ENCODE measurements at places on chromosomes 6 and 20.

GRCh38 chr20:61652146-61652545 is 400.1 kb downstream of the CDH4 start:
- DNase-seq = no peak

DNA sequence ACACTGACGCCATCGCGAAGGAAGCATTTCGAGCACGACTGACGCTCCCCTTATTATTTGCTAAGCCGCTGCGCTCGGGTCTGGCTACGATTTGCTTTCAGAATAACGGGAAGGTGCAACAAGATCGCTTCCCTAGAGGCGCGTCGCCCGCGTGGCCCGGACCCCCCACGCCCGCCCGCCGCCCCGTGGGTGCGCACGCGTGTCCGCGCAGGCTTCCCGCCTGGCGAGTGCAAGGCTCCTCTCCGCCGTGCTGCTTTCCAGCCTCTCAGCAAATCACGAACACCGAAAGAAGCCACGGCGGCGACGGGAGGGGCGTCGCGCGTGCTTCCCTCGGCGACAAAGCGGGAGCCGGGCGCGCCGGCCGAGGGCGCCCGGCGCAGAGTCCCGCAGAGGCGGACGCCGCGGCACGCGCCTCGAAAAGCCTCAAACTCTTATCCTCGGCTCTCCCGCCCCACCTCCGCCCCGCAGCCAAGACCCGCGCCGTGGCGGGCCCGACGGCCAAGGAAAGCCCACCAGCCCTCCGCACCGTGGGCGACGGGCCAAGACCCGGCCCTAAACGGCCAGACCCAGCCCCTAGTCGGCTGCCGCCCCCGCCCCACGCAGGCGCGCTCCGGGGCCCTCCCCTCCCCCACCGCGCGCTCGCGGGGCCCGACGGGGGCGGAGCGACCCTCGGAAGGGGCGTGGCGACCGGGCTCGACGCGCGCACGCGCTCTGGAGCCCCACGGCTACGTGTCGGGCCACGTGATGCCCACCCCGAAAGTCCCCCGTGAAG is 987 bp upstream of the QKI start:
- peak; percentile 94 for DNase-seq

- no peak for DNase-seq
Measured at GRCh38 chr6:81633391-81633790, 119.1 kb downstream of the TENT5A start.

GRCh38 chr6:110990840-110991576 is 9.2 kb downstream of the RPF2 start:
- DNase-seq = no peak

DNA sequence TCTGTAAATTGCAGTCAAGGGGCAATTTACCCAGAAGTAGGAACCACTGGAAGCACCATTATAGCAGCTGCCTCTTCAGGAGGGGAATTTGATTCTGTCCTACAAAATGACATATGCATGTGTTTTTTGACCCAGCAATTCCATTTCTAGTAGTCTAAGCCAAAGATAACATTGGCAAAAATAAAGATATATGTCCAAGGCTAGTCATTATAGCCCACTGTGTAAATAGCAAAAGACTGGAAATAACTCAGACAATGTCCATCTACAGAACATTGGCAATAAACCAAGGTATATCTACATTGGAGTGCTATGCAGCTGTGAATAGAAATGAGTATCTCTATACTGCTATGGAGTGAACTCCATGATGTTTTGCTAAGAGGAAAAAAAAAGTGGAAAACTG is 12.5 kb upstream of the PANK2 start:
- no peak for DNase-seq

DNA sequence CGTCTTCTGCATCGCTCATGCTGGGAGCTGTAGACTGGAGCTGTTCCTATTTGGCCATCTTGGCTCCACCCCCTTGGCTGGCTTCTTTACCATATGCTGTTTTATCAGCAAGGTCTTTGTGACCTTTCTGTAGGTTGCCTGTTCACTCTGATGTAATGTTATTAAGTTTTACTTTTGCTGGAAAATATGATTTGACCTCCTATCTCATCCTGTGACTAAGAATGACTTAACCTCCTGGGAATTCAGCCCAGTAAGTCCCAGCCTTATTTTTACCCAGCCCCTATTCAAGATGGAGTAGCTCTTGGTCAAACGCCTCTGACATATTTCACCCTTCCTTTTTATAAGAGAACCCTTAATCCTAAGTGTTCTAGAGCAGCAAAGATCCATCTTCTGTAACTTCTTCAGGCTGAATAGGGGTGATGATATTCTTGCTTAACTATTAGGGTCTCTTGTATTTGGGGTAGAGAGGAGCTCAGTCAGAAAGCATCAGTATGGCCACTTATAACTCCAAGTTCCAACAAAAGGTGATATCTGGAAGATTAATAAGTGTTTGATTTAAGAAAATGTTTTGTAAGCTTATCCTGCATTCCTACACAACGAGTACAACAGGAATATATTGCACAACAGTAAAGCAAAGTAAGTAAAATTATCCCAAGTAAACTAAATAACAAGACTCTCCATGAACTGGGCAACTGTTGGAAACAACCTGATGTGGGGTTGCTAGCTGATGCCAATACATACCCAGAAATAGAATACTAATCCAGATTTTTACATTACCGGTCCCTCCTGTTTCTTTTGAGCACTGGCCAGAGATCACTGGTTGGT is 23.1 kb upstream of the HMGN3 start:
- no peak for DNase-seq

- no peak for DNase-seq
Measured at GRCh38 chr6:39979461-39980328, 45.4 kb upstream of the MOCS1 start.

GRCh38 chr6:118776607-118777549 is 117.1 kb upstream of the ASF1A start:
- DNase-seq = peak; percentile 55

DNA sequence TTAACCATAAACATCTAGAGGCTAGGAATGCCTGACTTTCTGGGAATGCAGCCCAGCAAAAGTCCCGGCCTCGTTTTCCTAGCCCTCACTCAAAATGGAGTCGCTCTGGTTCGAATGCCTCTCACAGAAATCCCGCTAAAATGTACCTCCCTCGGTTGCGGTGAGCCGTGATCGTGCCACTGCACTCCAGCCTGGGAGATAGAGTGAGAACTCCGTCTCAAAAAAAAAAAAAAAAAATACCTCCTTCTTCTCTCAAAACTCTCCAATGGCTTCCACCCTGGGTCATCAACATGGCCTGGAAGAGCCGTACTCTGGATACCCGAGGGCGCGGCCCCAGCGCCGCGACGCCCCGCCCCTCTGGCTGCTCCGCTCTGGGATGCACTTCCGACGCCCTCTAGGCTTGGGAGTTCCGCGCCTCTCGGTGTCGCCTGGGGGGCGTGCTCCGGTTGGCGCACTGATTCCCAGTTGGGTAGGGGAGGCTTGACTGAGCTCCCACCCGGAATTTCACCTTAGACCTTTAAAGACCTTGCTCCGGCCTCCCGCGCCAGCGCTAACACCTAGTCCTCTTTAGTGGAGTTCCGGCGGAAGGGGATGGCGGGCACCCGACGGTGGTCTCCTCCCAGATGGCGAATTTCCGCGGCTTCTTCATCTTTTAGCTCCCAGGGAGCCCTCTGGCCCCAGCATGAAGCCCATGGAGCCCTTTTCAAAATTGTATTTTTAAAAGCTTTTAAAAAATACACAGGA is 12.3 kb downstream of the HMGN4 start:
- DNase-seq = peak; percentile 19

DNA sequence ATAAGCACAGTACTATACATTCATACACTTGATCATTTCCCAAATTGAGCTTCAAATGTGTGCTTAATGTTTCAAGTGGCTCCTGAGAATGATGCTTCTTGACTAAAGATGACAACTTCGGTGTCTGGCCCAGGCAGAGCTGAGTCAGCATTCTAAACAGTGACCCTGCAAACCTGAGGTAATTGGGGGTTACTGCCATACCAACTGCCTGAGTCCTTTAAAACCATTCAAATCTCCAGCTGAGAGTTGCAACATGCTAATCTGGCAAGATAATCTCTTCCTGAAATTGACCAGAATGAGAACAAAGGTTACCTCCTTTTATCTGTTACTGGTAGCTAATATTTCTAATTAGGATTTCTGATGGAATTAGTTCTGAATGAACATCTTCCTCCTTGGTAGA is 8.2 kb downstream of the BACH2 start:
- no peak for DNase-seq

- no peak for DNase-seq
Measured at GRCh38 chr6:22613051-22613450, 43.7 kb downstream of the HDGFL1 start.

GRCh38 chr6:42482174-42482573 is 30.4 kb upstream of the TRERF1 start:
- DNase-seq = no peak
